Aorta (tissue), 5 donors: ENCODE measurements at places on chromosomes 3 and 15. TPM values are rescaled to one million over a fixed set of nuclear protein-coding genes. Genes with fewer than 3 reads are reported as not detected.

The CX3CR1 gene
- total RNA-seq, result 0.94 TPM

GRCh38 chr3:99322551-99322950, 315.8 kb upstream of the COL8A1 start:
- no peak for DNase-seq

The DISP2 gene
- total RNA-seq, result 0.49 TPM

- no peak for DNase-seq
These were observed 23.3 kb downstream of the FBN1 start for GRCh38 chr15:48622237-48622636.
